ENCODE measurements at places on chromosomes 1 and 21. TPM values are rescaled to one million over a fixed set of nuclear protein-coding genes. Genes with fewer than 3 reads are reported as not detected.

DNA sequence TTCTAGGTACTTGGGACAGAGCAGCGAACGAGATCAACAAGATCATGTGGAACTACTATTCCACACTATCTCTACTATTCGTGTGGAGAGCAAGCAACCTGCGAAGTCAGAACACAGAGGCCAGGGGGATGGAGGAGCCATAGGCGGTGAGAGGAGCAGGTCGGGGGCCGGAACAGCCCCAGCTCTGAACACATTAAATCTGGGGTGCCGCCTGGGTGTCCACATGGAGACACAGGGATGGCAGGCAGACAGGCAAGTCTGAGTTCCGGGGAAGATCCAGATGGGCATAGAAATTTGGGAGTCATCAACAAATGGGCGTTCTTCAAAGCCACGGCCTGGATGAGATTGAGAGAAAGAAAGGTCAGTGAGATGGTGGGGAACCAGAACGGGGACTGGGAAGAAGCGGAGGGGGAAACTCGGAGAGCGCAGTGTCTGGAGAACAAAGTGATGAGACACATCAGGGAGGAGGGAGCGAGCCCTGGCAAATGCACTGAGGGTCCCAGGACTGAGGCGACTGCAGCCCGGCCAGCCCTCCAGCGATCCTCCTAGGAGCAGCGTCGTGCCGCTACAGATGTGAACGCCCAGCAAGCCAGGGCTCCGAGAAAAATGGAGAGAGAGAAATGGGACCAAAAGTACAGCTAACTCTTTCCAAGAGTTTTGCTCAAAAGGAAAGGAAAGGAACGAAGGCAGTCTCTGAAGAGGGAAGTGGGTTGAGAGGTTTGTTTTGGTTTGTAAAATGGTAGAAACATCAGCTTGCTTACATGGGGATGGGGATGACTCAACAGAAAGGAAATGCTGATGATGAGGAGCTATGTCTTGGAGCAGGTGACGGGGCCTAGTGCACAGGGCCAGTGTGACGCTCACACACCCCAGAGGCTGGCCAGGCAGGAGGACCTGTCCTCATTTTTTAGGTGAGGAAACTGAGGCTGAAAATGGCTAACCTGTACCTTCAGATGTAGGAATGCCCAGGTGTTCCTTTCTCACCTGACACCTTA is 84.5 kb downstream of the GLIS1 start:
- H3K27ac ChIP-seq, result no peak overlapping the region
- no peak overlapping the region for H3K4me3 ChIP-seq
- no peak for DNase-seq
- no peaks in the 10 kb centered on the region for H3K4me1 ChIP-seq

DNA sequence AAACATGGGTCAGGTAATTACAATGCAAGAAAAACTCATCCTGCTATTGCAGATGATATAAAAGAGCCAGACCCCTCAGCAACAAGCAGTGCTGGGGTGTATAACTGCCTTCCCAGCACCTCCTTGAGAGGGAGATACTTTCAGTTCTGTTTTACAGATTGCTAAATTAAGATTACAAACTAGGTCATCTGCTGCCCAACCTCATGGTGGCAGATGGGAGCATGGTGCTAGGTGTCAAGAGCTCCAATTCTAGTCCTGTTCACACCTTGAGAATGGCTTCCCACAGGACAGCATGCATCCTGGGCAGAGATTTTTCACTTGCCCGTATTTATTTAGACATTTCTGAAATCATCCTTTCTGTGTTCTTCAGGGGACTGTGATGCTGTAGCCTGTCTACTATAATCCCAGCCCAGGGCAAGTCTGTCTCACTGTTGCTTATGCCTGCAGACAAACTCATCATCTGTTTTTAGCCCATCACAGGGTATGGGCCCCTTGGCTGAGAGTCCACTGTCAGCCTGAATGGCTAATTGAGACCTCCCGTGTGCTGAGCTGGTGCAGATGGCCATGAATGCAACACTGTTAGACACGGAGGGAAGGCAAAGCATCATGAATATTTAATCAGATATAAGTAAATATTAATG is 40.2 kb upstream of the PBX1 start:
- H3K27me3 ChIP-seq, result no peaks in the 10 kb centered on the region
- H3K36me3 ChIP-seq, result no peaks in the 10 kb centered on the region
- H3K4me3 ChIP-seq, result no peak overlapping the region
- no peak overlapping the region for H3K27ac ChIP-seq
- DNase-seq, result no peak
- no peaks in the 10 kb centered on the region for H3K4me1 ChIP-seq

STYXL2 gene
- not detected for total RNA-seq

GRCh38 chr1:168941640-168942039 is 164.8 kb upstream of the ATP1B1 start:
- H3K27me3 ChIP-seq, result no peaks in the 10 kb centered on the region
- no peak for DNase-seq
- no peaks in the 10 kb centered on the region for H3K36me3 ChIP-seq

DNA sequence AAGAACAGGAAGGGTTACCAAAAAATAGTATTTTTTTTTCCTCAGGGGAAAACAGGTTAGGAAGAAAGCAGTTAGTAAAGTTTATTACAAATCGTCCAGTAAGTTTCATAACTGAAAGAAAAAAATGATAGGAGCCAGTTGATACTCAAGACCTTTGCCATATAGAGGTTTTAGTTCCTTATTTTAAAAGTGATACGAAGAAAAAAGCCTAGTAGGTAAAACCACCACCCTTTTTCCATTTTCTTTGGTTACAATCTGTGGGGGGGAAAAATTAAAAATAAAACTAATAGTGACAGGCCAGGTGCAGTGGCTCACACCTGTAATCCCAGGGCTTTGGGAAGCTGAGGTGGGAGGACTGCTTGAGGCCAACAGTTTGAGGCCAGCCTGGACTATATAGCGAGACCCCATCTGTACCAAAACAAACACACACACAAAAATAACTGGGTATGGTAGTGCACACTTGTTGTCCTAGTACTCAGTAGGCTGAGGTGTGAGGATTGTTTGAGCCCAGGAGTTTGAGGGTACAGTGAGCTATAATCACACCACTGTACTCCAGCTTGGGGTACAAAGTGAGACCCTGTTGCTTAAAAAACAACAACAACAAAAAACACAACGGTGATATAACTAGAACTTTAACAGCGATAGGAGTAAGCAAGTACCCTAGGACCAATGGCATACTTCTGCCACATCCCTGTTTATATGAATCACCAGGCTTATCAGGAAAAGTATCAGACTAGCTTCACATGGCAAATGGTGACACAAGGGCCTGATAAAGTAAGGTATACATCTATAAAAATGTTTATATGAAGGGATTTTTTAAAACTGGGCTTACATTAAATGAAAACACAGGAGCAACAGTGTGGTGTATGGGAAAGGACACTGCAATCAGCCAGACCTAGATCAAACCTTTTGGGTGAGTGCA is 5.4 kb downstream of the TMEM59 start:
- H3K4me1 ChIP-seq, result peaks cover 25% of the 10 kb centered on the region
- H3K27ac ChIP-seq, result no peak overlapping the region
- no peak for DNase-seq
- H3K4me3 ChIP-seq, result no peak overlapping the region
- peaks cover 29% of the 10 kb centered on the region for H3K36me3 ChIP-seq
